ENCODE measurements at places on chromosomes 5 and 9.

GRCh38 chr5:178163772-178164735 is 10.4 kb upstream of the NHP2 start:
- peak; percentile 95 for DNase-seq

DNA sequence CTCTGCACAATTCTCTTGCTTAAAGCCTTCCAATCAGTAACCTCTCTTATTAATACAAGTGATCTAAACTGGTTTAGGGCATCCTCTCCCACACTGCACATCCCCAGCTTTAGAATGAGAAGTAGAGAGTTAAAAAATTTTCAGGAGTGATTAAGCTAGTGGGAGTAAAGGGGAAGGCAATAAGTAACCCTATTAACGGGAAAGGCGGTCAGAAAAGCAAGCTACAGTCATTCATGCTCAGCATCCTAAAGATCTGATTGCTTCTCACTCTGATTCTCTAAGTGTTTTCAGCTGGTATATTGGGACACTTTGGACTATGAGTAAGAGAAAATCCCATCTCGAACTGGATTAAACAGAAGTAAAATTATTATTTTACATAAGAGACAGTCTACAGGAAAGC is 15.8 kb downstream of the CDH6 start:
- no peak for DNase-seq

DNA sequence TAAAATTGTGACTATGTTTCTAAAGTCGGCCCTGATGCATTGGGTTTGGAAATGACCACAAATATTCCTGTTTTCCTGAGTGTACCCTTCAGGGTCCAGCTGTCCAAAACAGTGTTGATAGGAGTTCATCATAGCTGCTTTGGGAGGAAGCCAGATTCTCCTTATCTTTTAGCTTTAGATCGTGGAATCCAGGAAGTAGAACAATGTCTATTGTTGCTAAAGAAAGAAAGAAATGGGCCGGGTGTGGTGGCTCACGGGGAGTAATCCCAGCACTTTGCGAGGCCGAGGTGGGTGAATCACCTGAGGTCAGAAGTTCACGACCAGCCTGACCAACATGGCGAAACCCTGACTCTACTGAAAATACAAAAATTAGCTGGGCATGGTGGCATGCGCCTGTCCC is 9.5 kb downstream of the CAVIN4 start:
- no peak for DNase-seq

- DNase-seq = no peak
These were observed 611 bp downstream of the EXOSC3 start for GRCh38 chr9:37784291-37784615.

GRCh38 chr5:164175083-164175482 is 669.7 kb downstream of the MAT2B start:
- DNase-seq = no peak

DNA sequence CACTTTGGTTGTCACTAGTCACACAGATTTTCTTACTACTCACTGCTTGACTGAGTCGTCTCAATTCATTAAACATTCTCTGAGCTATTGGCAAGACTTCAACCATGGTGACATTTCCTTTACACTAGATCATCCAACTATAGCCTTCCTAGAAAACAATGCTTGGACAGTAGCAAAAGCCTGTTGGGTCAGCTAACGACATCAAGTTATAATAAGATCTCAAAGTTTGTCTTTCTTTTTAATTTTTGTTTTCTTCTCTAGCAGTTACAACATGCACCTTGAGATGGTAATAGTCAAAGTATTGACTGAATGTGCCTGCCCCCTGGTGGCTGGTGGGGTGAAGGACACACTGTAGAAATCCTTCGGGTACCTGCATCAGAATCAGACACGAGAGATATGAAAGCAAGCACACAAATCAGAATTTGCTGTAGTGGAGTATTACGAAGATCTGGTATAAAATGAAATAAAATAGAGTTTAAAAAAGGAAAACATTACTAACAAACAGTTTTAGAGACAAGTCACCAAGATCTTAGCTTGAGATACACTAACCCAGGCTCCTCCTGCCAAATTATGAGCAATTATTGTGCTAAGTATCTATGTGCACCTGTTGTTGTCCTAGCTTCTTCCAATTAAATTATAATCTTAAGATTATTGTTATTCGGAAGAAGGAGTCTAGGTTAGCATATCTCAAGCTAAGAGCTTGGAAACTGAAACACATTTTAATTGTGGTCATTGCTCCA is 81.2 kb downstream of the ARL15 start:
- DNase-seq = peak; percentile 66

DNA sequence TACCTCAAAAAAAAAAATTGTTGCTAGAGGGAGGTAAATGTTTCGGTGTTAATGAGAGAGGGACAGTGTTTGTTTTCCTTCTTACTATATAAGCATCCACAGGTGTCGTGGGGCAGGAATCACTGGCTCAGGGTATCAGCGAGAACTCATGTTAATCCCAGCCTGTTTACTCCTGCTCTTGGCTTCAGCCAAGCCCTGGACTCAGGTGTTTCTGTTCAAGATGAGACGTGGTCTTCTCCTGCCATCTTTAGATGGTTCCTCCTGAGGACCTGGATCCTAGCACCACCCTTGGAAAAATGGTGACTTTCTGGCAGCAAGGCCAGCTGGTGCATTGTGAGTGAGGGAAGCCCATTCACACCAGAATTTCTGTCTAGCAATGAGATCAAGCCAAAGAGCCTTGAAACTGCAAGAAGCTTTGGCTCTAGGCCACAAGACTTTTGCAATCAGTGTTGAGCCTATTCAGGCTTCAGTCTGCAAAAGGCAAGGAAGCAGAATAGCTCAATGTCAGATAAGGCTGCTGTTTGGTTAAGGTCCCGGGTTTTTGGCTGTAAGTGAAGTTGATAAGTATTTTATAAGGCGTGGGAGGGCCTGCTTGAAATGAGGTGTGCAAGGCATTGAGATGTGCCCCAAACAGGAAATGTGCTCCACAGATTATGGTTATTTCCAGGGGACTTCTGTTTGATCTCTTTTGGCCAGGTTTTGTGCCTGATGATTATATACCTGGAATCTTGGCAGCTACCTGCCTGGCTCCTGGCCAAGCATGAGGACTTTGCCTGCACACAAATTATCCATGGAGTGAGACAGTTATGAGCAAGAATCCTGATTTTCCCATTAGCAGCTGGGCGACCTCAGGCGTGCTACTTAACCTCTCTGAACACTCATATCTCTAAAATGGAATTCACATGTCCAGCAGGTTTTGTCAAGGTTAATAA is 99.8 kb downstream of the TENT4A start:
- DNase-seq = no peak

GRCh38 chr9:123769719-123770118 is 160.2 kb downstream of the DENND1A start:
- no peak for DNase-seq

DNA sequence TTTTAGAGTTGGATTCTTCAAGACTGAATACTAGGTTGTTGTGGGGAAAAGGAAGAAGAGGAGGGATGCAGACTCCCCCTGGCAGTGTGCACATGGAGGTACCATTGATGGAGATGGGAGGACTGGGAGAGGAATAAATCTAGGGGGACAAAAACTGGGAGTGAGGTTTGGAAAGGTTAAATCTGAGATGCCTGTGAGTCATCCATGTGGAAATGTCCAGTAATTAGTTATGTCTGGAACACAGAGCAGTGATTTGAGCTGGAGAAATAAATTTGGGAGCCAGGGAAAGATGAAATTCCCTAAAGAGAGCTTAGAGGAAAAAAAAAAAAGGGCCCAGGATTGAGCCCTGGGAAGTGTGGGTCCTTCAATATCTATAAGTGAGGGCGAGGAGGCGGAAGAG is 8.0 kb upstream of the CCIN start:
- no peak for DNase-seq

GRCh38 chr5:28156981-28157380 is 1118.6 kb upstream of the CDH9 start:
- no peak for DNase-seq

DNA sequence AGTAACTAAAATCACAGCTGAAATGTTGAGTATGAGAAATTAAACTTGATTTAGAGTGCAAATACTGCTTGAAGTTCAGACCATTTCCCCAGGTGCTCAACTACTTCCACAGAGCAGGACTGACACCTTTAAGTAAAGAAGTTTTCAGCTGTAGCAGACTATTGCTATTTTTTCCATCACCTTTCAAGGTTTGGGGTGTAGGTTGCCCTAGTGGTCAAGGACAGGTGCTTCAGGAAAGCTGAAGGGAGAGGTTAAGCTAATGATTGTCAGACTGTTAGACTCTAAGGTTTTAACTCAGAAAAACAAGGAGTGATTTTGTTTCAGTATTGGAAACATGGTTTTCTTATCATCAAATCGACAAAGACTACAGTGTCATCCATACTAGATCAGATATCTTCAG is 162.1 kb downstream of the CCDC192 start:
- no peak for DNase-seq

DNA sequence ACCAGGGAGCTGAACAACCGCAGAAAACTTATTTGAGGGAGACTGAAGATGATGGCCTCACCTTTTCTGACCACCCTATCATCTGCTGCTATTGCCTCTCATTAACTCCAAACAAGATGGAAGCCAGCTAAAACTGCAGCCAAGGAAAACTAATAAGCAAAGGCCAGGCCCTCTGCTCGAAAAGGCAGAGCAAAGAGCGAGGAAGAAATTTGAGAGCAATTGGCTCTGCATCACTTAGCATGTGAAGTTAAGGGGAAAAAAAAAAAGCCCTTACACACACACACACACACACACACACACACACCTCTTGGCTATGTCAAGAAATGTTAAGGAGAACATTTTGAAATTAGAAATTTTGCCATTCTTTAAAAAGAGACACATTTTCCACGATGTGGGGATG is 228.1 kb upstream of the CYLC2 start:
- DNase-seq = no peak

GRCh38 chr9:82148901-82149461 is 160.4 kb downstream of the SPATA31D1 start:
- no peak for DNase-seq

- DNase-seq = no peak
These were observed 3.9 kb downstream of the CSNK1G3 start for GRCh38 chr5:123515904-123516303.

DNA sequence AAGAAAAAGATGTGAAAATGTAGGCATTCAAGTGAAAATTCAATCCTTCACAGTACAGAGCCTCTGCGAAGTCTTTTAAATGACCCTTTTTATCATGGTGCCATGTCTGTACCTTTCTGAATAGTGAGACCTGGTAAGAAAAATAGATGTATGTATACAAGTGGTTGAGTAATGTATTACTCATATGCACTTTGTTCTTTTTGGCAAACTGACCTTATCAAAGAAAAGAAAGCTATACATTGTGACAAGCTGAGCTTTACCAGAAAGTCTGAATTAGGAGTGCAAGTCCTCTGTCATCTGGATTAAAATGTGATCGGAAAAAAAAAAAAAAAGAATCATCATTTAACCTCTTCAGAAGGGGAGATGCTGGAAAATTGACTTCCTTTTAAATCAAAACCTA is 356.4 kb upstream of the CCNH start:
- DNase-seq = no peak

DNA sequence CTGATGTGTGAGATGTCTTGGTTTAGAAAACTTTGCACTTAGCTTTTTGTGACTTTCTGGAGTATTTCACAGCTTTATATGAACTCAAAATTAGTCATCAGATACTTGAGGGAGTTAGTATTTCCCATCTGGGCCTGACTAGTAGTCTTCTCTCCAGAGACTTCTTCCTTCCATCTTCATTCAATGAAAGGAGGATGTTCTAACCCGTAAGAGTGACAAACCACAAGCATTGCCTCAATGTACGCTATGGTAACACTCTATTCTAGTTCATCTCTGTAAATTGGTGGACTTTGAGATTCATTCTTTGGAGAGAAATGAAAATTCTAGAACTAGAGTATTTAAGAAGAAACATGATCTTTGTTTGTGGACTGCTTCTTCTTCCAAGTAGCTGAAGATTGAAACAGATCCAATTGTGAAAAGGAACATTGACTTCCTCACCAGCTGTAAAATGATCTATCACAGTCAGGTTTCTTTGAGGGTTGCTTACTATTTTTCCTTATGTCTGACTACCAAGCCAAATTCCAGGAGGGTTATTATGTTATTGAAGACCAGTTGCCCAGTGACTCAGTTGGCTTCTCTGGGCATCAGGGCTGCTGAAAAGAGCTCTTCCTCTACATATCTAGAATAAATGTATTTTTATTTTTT is 157.6 kb downstream of the SLC12A2 start:
- no peak for DNase-seq

DNA sequence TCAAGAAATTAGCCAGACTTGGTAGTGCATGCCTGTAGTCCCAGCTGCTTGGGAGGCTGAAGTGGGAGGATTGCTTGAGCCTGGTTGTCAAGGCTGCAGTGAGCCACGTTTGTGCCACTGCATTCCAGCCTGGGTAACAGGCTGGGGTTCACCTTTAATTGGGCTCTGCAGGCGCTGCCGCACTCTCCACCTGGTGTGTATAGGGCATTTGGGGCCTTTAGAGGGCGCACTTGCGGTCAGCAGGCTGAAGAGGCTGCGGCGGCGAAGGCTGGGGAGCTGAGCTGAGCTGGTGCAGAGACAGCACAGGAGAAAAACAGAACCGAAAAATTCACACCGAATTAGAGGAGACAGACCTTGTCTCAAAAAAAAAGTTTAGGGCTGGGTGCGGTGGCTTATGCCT is 31.2 kb downstream of the CDK7 start:
- no peak for DNase-seq

- no peak for DNase-seq
These were observed 38.7 kb upstream of the ANKRD34B start for GRCh38 chr5:80608731-80609130.

- no peak for DNase-seq
These were observed 117.9 kb downstream of the MTX3 start for GRCh38 chr5:79873187-79873586.

DNA sequence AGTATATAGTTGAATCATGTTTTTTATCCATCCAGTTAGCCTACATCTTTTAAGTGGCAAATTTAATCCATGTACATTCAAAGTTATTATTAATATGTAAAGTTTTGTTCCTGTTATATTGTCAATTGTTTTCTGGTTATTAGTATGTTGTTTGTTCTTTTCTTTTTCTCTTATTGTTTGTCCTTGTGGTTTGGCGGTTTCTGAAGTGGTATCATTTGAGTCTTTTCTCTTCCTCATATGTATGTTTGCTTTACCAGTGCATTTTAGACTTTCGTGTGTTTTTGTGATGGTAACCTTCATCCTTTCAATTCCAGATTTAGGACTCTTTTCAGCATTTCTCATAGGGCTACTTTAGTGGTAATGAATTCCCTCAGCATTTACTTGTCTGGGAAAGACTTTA is 130.4 kb upstream of the RFX3 start:
- DNase-seq = no peak

DNA sequence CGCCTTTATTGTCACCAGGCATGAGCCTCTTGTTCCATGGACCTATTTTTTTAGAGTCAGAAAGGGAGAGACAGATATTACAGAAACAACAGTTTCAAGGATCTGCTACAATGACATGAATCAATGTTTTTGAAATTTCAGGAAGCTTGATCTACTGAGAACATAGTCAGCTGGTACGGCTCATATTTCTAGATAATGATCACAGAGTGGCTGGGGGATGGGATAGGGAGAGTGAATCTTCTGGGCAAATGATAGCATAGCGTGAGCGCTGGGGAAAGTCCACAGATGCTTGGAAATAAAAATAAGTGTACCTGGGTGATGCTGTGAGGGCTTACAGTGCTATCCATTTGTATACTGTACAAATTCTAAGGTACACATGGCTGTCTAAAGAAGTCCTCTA is 340.4 kb downstream of the EBF1 start:
- DNase-seq = no peak

- DNase-seq = no peak
These were observed 2.4 kb downstream of the BICD2 start for GRCh38 chr9:92762196-92762595.

GRCh38 chr5:72108202-72109061 is 1.2 kb downstream of the MAP1B start:
- no peak for DNase-seq

All from stimulated activated CD4-positive, alpha-beta T cell treated with anti-CD3 and anti-CD28 coated beads, Interleukin-1b, Interleukin-23, amount 100 ng/mL, for 4 hours (primary cell).